ENCODE measurements at places on chromosomes 7 and 10.

- no peak for DNase-seq
Observed at GRCh38 chr7:6269527-6269926, 2.9 kb downstream of the CYTH3 start.

GRCh38 chr7:44882899-44883298 lies 2.4 kb downstream of the PURB start:
- DNase-seq = no peak

DNA sequence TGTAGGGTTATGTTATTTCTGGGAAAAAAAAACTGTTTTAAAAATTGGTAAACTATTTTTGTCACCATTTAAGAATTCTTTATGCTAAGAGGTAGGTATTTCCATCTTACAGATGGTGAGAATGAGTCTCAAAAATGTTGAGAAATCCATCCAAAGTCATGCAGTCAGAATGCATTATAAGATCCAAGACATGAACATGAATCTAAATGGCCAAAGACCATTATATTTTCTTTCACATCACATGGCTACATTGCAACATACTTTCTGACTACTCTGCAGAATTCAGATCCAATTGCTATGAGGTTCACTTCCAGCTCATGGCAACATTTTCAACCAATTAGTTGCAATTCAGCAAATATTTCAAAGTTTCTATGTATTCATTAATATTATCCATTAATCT lies 181.2 kb downstream of the TWIST1 start:
- DNase-seq = no peak

DNA sequence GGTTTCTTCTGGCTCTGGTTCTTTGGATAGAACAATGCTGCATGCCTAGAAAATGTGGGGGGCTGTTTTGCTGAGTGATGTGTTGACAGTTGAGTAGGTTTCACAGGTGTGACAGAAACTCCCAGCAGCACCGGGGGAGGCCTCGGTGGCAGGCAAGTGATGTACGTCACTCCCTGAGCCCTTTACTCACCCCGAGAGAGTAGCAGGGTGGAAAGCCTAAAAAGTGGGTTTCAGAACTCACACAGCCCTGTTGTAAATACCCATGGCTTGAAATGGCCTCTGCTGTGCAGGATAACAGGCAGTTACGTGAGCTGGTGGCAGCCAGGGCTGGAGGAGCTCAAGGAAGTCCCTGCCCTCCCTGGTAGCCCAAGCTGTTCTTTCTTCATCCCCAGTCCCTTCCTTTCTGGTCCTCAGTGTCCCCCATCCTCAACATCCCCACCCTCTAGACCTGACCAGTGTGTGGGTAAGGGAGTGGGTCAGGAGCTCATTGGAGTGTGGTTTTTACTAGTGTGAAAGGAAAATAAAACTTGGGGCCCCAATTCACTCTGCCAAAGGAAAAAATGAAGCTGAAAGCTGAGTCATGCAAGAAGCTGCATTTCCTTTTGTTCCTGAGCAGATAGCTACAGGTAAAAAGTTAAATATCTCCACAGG lies 258.1 kb downstream of the STK31 start:
- no peak for DNase-seq

GRCh38 chr7:122290476-122290875 lies 14.1 kb downstream of the FEZF1 start:
- no peak for DNase-seq

GRCh38 chr7:17402628-17403278 lies 104.3 kb downstream of the AHR start:
- no peak for DNase-seq

GRCh38 chr10:71644307-71645180 lies 75.0 kb downstream of the C10orf105 start:
- DNase-seq = no peak

DNA sequence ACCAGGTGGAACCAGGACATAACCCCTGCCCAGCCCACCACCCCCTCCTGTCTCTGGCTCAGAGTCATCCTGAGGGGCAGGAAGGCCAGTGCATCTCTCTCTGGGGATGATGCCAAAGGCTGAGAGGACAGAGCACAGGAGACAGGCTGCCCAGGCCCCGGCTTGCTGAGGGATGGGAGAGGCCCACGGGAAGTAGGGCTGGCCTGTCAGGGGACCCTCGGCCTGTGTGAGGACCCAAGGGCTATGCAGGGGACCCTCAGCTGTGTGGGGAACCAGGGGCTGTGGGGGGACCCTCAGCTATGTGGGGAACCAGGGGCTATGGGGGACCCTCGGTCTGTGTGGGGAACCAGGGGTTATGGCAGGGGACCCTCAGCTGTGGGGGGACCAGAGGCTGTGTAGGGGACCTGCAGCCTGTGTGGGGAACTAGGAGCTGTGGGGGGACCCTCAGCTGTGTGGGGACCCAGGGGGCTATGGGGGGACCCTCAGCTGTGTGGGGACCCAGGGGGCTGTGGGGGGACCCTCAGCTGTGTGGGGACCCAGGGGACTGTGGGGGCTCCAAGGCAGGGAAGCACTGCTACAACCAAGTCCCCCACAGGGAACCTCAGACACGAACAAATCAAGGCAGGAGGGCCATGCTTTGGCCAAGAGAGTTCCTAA lies 27.7 kb downstream of the EBF3 start:
- DNase-seq = no peak

- no peak for DNase-seq
Observed at GRCh38 chr7:117066668-117067067, 113.4 kb downstream of the ST7 start.

- no peak for DNase-seq
Observed at GRCh38 chr10:841535-841934, 90.0 kb downstream of the LARP4B start.

- DNase-seq = no peak
Observed at GRCh38 chr7:82167558-82168314, 275.8 kb downstream of the CACNA2D1 start.

GRCh38 chr10:1374511-1375345 lies 318.5 kb downstream of the WDR37 start:
- no peak for DNase-seq

DNA sequence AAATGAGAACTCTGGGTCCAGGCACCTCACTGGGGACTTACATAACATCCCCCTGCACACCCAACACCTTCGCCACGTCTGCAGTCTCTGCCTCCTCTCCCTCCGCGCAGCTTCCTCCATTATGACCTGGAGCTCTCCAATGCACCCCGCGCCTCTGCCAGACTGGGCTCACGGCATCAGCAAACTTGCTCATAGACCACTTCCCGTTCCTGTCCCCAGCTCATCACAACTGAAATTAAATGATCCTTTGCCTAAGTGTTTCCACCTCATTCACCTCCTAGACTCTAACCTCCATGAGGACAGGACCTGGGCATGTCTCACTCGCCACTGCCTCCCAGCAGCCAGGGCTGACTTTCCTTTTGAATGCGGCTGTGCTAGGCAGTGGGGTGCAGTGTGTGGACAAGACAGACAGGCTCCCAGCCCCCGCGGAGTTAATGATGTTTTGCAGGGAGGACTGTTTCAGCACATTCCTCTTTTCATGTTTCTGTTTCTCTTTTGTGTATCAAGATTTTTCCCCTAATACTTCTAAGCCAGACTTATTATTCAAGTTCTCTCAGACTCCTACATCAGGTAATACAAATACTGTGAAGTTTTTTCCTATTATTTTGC lies 18.8 kb downstream of the CHST15 start:
- DNase-seq = no peak

- DNase-seq = no peak
Observed at GRCh38 chr10:4069491-4069890, 284.5 kb upstream of the KLF6 start.

DNA sequence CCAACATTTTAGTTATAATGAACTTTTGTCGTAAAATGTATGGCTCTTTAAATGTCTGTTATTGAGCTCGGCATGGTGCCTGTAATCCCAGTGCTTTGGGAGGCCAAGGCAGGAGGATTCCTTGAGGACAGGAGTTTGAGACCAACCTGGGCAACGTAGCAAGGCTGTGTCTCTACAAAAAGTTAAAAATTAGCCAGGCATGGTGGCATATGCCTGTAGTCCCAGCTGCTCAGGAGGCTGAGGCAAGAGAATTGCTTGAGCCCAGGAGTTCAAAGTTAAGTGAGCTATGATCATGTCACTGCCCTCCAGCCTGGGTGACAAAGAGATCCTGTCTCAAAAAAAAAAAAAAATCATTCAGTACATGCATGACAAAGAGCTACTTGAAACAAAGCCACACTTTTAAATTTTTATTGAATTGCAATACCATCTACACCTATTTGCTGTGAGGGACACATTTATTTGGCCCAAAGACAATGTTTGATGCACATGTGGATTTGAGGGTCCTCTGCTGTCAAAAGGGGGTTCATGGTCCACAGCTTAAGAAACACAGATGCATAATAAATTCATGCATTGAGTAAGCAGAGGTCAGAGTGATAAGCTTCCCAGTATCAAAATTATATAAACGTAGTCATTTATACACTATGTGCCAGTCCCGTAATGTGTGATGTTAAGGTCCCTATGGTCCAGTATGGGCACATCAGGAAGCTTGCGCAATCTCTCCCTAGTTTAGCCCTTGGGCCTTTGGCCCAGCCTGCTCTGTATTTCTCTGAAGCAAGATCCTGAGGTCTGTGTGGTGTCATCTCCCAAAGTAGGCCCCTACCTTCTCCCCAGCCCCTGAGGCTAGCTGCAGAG lies 4.4 kb upstream of the MALSU1 start:
- no peak for DNase-seq

DNA sequence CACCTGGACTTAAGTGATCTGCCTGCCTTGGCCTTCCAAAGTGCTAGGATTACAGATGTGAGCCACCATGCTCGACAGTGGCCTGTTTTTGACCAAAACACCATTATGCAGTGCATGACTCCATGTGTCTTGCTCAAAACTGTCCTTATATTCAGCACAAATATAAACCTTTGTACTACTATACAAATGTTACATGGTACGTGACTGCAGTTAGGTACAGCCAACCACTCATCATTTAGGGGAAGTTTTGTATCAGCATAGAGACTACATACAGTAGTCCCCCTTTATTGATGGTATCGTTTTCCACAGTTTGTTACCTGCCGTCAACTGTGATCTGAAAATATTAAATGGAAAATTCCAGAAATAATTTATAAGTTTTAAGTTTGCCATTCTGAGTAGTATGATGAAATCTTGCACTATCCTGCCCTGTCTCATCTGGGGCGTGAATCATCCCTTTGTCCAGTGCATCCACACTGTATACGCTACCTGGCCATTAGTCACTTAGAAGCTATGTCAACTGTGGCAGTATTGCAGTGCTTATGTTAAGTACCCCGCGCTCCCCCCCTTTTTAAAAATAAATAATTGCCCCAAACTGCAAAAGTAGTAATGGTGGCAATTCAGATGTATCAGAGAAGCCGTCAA lies 23.3 kb upstream of the ZNF282 start:
- no peak for DNase-seq

- DNase-seq = no peak
Observed at GRCh38 chr10:100349672-100350071, 2.6 kb downstream of the SCD start.

- no peak for DNase-seq
Observed at GRCh38 chr10:6385665-6386064, 182.9 kb downstream of the PFKFB3 start.

- DNase-seq = no peak
Observed at GRCh38 chr10:76428551-76429367, 997.3 kb downstream of the LRMDA start.

All from esophagus squamous epithelium (tissue), 5 donors.